ENCODE measurements at places on chromosomes 13 and 19.

DNA sequence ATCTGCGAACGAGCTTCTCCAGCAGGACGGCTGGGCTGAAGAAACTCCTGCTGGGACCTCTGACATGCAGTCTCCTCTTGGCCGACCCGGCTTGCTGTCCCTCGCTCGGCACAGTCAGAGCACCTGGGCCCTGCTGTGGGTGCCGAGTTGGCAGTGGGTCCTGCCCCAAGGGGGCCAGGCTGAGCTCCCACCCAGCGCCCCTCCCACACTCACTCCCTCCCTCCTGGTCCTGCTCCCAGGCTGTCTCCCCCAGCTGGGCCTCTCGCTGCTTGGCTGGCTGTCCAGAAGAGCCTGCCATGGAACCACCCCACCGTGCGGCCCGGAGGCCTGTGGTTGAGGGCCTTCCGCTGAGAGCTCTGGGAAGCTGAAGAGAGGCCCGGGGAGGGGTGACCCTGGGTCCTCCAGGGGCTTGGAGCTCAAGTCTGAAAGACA lies 6.0 kb downstream of the AKT2 start:
- no peak for DNase-seq

GRCh38 chr13:24630851-24631620 lies 49.2 kb upstream of the ATP12A start:
- no peak for DNase-seq

GRCh38 chr19:39430675-39431593 lies 4.8 kb downstream of the RPS16 start:
- peak; percentile 75 for DNase-seq

GRCh38 chr13:59182241-59182640 lies 981.5 kb downstream of the DIAPH3 start:
- DNase-seq: no peak

GRCh38 chr19:54207983-54208783 lies 7.5 kb downstream of the RPS9 start:
- DNase-seq: no peak

GRCh38 chr13:59409634-59410200 lies 754.0 kb downstream of the DIAPH3 start:
- no peak for DNase-seq

DNA sequence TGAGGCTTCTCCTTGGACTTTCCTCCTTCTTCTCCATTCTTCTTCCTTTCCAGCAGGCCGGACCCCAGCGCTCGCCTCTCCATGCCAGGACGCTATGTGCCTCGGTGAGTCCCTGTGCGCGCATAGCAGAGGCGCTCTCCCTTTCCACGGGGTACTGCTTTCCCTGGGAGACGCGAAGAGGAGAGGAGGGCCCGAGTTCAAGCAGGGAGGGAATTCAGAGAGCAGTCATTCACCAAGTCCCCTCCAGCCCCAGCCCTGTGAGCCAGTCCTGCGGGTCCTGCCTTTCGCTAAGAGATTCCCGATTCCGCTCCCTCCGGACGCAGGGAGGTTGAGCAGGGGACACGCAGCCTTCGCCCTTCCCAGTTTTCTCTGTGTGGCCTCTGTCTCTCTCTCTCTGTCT lies 160.4 kb downstream of the EFNB2 start:
- DNase-seq: no peak

- DNase-seq: no peak
Observed at GRCh38 chr13:46633416-46633815, 80.4 kb downstream of the LRCH1 start.

- peak; percentile 27 for DNase-seq
Observed at GRCh38 chr13:107205318-107206104, 637.6 kb upstream of the ARGLU1 start.

DNA sequence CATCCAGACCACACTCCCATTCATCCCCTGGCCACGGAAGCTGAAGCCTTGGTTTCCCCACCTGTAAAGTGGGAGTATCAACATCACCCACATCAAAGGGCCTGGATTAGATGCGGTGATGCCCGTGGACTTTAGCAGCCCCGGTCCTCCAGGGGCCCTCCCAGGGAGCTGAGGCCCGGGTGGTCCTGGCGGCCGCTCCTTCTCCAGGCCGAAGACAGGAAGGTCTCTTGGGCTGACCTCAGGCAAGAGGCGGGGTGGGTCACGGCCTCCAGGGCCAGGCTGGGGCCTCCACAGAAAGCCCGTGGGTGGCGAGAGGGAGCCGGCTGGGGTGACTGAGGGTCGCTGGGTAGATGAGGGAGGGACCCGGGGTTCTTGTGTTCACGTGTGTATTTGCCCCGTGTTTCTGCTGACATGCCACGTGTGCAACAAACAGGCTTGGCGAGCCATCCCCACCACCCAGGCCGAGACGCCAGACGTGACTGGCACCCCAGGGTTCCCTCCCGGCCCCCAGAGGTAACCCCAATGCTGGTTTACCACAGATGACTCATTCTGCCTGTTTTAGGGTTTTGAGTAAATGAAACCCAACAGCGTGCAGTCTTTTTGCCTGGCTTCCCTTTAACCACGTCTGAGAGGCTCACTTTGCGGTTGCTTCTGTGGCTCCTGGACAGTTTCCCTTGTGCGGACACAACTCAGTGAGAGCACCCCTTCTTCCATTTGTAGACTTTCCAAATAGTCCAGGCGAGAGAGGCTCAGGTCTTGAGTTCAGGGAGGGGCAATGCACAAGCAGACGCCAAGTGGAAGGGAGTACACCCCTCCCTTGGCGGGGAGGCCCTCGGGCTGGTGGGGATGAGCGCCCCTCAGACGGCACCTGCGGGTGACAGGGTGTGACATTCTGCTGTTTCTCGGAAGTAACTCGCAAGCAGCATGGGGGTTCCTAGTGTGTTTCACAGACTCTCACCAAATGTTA lies 42.9 kb downstream of the C13orf46 start:
- no peak for DNase-seq

DNA sequence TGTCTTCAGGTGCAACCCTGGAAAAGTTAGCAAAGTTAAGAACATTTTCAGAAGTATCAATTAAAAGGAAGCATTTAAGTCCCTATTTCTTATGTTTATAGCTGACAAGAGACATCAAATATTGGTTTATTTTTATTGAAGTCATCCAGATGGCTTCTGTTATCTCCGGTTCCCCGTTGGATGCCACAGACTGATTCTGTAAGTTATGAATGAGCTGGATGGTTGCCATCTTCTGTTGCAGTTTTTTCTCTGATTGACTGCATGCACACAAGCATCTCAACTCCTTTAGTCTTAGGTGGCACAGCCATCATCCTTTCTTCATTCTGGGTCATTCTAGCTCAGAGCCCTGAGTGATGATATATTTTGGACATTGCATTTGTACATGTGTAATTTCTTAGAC lies 10.6 kb upstream of the OXGR1 start:
- no peak for DNase-seq

DNA sequence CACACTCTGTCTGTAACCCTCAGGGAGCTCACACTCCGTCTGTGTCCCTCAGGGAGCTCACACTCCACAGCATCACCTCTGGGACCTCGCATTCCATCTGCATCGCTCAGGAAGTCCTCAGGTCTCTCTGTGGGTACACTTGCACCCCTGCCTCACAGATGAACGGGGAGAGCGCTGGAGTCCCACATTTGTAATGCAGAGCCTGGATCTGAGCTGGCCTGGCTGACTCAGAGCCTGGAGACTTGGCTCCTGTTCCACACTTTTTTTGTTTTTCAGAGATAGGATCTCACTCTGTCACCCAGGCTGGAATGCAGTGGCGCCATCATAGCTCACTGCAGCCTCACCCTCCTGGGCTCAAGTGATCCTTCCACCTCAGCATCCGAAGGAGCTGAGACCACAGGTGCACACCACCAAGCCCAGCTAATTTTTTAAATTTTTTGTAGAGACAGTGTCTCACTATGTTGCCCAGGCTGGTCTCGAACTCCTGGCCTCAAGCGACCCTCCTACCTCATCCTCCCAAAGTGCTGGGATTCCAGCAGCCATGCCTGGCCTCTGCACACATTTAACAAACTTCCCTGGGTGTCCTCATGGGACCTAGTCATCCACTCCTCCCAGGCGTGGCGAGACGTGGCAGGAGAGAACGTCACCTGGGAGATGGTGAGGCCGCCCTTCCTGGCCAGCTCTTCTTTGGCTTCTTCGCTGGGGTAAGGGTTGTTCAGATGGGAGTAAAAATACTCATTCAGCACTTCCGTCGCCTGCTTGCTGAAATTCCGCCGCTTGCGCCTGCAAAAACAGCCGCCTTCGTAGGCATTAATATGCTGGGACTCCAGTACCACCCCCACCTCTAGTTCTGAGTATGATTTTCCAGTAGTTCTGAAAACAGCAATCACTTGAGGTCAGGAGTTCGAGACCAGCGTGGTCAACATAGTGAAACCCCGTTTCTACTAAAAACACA lies 31.0 kb downstream of the CILP2 start:
- DNase-seq: no peak

DNA sequence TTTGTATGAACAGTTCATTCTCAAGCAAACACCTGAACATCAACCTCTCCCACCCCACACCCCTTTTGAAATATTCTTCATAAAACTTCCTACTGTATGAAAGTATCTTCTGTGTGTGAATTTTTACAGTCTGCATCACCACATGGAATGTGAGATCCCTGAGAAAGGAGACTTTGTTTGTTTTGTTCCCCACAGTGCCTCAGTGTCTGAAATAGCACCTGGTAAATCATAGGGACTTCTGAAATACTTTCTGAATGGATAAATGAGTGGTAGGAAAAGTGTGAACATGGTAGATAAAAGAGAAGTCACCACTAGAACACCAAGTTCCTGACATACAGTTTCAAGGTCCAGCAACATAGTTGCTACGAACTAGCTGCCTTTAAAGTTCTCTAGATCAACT lies 1071.2 kb downstream of the EFNB2 start:
- DNase-seq: no peak

- no peak for DNase-seq
Observed at GRCh38 chr13:33629605-33630360, 188.2 kb upstream of the RFC3 start.

GRCh38 chr13:20704459-20705069 lies 1.1 kb downstream of the IL17D start:
- DNase-seq: no peak

- DNase-seq: no peak
Observed at GRCh38 chr13:99326012-99326411, 18.8 kb upstream of the GPR183 start.

GRCh38 chr19:10748927-10749434 lies 31.1 kb downstream of the DNM2 start:
- no peak for DNase-seq

DNA sequence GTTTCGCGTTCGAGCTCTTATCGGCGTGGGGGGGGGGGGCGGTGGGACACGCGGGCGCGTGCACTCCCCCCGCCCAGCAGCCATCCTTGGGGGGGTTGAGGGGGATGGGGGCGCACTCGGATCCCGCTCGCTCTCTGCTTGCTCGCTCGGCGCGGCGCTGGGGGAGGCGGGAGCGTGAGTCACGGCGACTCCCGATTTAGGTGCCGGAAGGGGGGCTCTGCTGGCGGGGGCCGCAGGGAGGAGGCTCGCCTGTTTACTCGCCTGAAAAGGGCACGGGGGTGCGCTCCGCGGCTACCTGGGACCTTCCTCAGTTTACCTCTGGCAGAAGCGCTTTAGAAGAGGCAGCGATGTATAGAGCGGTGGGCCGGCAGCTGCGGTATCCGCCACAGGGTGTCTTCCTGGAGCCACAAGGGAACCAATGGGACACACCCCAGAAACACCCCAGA lies 1.1 kb upstream of the PDE4A start:
- no peak for DNase-seq

GRCh38 chr19:28429356-28429755 lies 783.6 kb downstream of the UQCRFS1 start:
- no peak for DNase-seq

DNA sequence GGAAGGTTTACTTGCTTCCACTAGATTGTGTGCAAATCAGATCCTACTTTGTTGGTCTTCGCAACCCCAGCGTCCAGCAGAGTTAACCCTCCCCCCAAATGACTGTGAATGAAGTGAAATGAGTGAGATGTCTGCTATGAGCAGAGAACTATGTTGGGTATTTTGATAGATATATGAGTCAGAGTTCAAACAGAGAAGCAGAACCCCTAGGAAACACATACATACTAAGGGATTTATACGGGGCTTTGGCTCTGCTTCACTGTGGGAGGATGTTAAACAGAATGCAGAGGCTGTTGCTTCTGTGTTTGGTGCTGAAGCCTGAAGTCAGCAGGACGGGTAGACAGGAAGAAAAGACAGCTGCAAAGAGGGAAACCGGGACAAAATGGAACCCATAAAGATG lies 197.0 kb downstream of the MZT1 start:
- DNase-seq: no peak

GRCh38 chr13:41312176-41312500 lies 1.1 kb downstream of the NAA16 start:
- DNase-seq: no peak

DNA sequence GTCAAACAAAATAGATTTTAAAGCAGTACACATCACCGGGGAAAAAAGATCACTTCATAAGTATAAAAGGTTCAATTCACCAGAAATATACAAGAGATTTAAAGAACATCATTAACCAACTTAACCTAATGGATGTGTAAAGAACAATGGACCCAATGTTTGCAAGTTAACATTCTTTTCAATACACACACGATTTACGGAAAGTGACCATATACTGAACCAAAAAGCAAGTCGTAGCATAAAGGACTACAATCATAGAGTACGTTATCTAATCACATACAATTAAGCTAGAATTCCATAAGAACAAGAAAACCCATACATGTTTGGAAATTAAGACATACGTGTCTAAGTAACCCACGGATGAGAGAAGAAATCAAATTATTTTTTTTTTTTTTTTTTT lies 9.6 kb downstream of the TGDS start:
- DNase-seq: no peak

GRCh38 chr13:57724486-57725272 lies 93.1 kb downstream of the PCDH17 start:
- DNase-seq: no peak

DNA sequence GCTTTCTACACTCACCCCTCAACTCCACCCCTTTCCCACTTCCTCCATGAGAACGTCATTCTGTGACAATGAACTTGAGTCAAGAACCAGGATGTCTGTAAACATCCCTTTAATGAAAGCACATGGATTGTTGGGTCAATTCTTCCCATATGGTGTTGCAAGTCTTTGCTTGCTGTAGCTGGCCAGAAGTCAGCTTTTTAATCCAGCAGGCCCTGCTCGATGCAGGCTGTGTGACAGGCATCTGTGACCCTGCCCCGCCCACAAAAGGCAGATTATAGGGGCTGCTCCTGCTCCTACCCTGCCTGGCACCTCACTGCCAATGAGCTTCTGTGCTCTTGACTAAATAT lies 78.0 kb downstream of the STARD13 start:
- DNase-seq: no peak

DNA sequence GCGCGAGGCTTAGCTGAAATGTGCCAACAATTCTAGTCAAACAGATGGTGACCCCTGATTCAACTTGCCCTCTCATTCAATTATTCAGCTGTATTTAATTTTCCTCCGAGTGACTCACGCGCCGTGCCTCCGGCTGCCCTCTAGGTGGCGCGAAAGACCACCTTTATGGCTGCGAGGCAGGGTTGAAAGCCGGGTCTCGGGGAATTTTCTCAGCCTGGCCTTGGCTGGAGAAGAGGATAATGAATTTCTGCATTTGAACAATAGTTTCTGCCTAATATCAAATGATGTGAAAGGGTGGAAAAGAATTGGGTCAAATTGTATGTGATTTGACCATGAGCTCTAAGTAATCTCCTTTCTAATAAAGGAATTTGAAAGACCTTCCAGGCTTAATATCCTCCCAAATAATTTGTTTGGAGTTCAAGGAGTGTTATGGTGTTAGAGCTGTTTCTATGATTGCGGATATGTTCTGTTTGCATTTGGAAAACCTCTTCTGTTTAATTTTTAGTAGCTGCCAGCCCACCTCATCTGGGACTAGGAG lies 310.9 kb downstream of the ZNF536 start:
- peak; percentile 48 for DNase-seq

All from T-helper 17 cell (primary cell).